ENCODE measurements at places on chromosomes 3 and 15.
A peak's percentile ranks its signal among the peaks of the same experiment; 100 is the strongest.

GRCh38 chr15:40782609-40783227 lies 12.9 kb downstream of the C15orf62 start:
- DNase-seq, result peak; percentile 47

- DNase-seq, result no peak
These were observed 566.3 kb upstream of the TGFBR2 start for GRCh38 chr3:30040126-30040525.

DNA sequence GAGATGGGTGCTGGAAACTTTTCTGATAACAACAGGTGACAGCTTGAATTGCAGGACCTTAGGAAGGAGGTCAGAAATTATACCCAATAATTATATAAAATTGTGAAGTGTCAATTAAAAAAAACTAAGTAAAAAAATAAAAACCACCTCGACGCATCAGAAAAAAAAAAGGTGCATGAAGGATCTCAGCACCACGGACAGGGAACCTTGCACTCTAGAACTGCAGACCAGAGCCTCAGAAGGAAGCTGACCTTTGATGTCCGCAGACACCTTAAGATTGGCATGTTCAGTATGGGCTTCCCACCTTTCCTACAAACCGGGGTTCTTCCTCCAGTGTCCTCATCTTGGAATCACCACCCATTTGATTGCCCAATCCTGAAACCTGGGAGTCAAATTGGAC lies 60.9 kb downstream of the SCN10A start:
- DNase-seq, result no peak

GRCh38 chr15:39365873-39366272 lies 215.0 kb upstream of the THBS1 start:
- DNase-seq, result no peak

DNA sequence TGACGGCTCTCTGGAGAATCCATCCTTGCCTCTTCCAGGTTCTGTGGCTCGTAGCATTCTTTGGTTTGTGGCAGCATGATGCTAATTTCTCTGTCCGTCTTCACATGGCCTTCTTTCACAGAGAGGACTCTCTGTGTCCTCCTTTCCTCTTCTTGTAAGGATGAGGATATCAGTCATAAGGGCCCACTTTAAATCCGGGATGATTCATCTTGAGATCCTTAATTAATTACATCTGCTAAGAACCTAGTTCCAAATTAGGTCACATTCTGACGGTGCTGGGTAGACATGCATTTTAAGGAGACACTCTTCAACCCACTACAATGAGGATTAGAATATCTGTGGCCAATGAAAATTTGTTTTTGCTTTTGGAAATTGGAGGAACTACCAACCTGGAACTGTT lies 15.7 kb upstream of the GXYLT2 start:
- DNase-seq, result no peak

- DNase-seq, result no peak
These were observed 102.5 kb downstream of the IQSEC1 start for GRCh38 chr3:12970684-12971083.

- DNase-seq, result no peak
These were observed 8.4 kb downstream of the ITGB5 start for GRCh38 chr3:124878561-124879336.

DNA sequence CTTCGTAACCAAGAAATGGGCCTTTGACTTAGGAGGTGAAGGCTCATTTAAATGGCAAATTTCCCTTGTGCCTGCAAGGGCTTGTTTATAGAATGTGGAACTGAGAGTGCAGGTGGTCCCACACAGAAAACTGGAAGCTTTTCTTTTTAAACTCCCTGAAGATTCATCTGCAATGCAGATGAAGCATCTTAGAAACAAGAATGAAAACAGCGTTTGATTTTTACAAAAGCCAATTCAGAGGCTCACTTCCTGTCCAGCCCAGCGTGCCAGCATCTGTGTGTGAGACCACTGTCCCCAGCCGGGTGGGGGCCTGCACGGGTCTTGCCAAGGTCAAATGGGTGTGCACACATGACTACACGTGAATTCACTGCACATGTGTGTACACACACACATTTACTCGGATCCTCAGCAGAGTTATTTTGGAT lies 94.7 kb downstream of the LINGO1 start:
- no peak for DNase-seq

- DNase-seq, result no peak
These were observed 95.3 kb downstream of the TIGIT start for GRCh38 chr3:114389156-114389555.

GRCh38 chr15:94793207-94793606 lies 561.8 kb downstream of the MCTP2 start:
- no peak for DNase-seq

DNA sequence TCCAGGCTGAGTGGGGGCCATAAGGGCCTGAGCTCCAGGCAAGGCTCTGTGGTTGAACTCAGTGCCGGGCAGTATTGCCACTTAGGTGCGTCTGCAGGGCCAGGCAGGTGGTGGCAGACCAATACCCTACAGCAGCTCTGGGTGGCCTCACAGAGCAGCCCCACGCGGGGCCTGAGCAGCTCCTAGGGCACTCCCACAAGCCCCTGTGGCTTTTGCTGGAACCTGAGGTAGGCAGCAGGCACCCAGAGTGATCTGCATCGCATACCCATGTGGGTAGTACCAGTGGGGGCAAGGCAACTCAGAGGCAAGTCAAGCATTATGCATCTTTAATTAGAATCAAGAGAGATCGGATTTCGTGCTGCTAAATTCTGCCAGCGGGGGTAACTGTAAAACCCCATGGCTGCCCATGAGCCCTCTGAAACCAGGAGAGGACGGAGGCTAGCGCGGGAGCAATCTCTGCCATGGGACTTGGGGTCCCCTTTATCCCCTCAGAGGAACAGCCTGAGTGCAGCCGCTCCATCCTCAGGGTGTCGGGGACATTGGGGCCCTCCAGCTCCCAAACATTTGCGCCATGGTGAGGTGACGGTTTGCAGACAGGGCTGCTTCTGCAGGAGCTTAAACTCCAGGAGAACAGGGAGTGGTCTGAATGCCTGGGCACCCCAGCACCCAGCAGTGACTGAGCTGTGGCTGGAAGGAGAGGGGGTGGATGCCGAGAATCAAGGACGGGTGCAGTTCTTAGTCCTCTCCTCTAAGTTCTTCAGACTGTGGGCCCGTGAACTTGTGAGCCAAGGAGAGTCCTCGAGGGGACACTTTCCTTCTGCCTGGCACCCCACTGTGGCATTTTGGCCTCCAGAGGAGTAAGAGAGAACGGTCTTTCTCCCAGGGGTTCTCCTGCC lies 62.4 kb upstream of the PCSK6 start:
- no peak for DNase-seq

GRCh38 chr3:72144773-72145505 lies 360.0 kb upstream of the PROK2 start:
- DNase-seq, result no peak

DNA sequence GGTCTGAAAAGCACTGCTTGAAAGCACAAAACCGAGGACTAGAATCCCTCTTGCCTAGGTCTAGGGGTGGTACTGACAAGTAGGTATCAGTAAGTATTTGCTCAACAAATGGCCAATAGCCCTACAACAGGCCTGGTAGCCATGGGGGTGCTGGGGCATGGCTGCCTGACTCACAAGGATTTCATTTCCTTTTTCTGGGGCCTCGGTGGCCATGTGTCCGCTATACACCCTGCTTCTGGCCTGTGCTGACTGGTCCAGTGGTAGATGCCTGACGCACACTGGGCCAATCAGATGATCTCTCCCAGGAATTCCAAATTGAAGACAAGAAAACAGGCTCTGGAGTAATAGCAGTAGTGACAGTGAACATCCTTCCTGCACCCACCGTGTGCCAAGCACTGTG lies 29.4 kb downstream of the MELTF start:
- DNase-seq, result no peak

- peak; percentile 6 for DNase-seq
These were observed 101.6 kb downstream of the ERC2 start for GRCh38 chr3:56366641-56367162.

DNA sequence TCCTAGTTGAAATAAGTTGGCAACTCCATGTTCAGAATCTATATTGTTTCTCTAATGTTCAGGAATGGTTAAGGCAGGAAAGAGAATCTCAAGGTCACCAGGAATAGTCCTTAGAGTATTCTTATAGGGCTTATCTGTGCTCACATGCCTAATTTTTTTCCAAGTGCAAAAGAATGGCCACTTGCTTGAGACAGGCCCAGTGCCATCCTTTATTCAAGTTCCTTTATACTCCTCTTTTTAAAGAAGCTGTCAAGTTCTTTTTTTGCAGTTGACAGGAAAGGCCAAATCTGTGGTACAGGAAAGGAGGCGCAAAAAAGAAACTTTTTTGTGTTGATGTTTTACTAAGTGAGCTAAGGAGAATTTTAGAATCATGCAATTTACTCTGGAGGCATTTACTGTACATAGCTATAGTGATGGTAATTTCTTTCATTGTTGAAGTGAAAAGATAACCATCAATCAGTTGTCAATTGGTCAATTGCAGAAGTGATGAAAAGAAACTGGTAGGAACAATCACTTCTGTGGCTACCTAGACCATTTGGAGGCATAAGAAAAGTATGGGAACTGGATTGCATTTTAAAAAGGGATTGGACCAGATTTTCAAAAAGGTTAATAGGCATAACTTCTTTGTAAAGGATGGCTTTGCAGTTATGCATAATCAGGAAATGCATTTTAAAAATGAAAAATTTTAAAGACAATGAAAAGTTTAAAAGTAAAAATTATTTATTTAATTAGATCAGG lies 102.5 kb upstream of the SOX2 start:
- no peak for DNase-seq

GRCh38 chr3:64155328-64155727 lies 69.9 kb downstream of the PRICKLE2 start:
- no peak for DNase-seq

DNA sequence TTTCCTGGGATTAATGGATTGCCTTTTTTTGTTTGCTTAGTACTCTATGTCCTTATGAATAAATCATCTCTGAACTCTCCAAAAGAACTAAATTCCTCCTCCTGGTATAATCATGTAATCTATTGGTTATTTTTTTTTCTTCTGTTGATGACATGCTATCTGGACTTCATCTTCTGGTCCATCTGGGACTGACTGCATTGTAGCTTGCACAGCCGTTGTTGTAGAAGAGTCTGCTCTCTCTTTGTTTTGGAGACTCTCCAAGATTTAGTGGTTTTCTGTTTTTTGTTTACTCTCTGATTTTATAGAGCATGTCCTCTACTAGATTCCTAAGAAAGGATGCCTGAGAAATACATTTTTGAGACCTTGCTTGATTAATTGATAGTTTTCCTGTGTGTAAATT lies 19.1 kb downstream of the IREB2 start:
- no peak for DNase-seq

DNA sequence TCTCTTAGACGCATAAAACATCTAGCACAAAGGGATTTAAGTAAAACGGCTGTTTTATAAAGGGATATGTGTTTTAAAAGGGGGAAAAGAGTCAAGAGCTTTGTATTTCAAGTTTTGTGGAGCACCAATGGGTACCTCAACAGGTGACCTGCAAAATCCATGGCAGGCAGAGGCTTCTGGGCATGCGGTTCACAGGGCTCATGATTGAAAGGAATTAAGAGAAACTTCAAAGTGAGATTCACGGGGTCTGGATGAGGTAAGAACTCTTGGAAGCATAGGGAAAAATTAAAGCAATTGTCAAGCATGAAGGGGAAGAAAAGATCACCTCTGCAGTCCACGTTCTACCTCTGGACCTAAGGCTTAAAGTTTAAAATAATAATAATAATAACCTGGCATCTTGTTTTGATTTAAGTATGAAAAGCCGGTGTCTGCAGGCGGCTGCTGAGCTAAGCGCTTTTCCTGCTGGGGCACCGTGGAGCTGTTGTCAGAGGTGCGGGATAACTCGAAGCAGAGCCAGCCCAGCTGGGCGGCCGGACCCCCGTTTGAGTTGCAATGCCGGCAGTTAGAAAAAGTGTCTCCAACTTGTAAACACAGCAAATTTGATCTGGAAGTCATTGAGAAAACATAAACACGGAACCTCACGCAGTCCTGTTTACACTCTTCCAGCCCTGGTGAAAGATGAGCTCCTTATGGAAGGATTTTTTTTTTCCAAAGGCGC lies 40.5 kb downstream of the HES1 start:
- no peak for DNase-seq

DNA sequence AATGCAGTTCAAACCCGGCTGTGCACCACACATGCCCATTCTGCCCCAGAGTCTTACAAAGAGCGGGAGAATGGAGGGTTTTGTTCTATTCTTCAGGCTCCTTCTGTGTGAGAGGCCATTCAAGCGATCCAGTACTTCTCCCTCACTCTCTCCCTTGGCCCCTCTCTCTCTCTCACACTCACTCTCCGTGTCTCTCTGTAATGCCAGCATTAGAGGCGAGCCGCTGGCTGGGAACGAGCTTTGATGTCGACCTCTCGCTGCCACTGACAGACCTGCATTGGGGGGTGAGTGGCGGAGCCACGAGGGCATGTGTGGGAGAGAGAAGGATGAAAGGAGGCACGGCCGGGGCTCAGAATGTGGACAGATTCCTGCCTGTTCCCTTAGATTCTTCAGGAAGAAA lies 231.7 kb upstream of the ARRDC4 start:
- DNase-seq, result no peak

DNA sequence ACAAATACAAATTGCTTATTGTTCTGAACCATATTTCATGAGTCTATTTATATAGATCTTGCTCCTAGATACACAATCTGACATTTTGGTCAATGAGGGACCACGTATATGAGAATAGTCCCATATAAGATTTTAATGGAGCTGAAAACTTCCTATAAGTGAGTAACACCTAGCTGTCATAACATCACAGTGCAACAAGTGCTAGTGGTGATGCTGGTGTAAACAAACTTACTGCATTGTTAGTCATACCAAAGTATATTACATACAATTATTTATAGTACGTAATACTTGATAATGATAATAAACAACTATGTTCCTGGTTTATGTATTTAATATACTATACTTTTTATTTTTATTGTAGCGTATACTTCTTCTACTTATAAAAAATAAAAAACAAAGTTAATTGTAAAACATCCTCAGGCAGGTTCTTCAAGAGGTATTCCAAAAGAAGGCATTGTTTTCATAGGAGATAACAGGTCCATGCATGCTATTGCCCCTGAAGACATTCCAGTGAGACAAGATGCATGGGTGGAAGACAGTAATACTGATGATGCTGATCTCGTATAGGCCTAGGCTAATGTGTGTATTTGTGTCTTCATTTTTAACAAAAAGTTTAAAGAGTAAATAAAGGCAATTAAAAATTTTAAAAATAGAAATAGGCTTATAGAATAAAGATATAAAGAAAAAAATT lies 46.8 kb upstream of the NAALADL2 start:
- DNase-seq, result no peak

- DNase-seq, result no peak
These were observed 161.7 kb downstream of the ANXA2 start for GRCh38 chr15:60235951-60236710.

DNA sequence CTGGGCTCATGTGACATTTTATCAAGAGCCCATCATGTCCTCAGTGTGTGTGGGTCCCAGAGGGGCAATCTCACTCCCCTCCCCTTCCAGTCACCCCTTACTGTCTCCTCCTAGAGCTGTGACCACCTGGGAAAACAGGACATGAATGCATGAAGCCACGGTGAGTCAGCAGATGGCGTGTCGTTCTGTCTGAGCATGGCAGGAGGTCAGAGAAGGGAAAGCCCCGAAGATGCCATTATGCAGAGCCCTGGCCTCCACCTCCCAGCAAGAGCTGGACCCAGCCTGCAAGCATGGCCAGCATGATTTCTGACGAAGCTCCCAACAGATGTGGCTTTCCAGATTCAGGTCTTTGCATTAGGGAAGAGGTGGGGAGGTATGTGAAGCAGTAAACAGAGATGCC lies 118.5 kb downstream of the TLE3 start:
- DNase-seq, result peak; percentile 35

GRCh38 chr15:42037656-42038055 lies 16.8 kb upstream of the PLA2G4E start:
- DNase-seq, result peak; percentile 82

- DNase-seq, result no peak
These were observed 5.5 kb upstream of the MYRIP start for GRCh38 chr3:39803956-39804355.

Measured in NCI-H1417 (cell line).